BJ (cell line): ENCODE measurements at places on chromosomes 2 and 18. TPM values are rescaled to one million over a fixed set of nuclear protein-coding genes. Genes with fewer than 3 reads are reported as not detected.

The RPRD1A gene
- polyA plus RNA-seq, result 21.9 and 30.6 TPM in 2 replicates

The INO80C gene
- polyA plus RNA-seq, result 8.3 and 9.2 TPM in 2 replicates

- no peak for DNase-seq
Observed at GRCh38 chr2:38856165-38856564, 19.6 kb downstream of the DHX57 start.

DNA sequence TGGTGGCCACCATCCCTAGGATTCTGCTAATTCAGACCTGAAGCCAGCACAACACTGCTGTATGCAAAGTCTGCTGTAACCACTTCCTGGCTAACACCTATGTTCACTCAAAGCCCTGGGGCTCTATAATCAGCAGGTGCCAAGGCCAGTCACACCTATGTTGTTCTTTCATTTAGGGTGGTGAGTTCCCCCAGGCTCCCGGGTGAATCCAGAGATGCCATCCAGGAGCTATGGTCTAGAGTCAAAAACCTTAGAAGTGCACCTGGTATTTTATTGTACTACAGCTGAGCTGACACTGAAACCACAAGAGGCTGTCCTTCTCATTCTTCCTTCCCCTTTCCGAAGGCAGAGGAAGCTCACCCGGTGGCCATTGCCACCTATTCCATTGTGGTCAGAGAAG is 46.2 kb upstream of the CCDC141 start:
- no peak for DNase-seq

GRCh38 chr2:224038049-224038829 is 847 bp downstream of the SERPINE2 start:
- no peak for DNase-seq

- no peak for DNase-seq
Observed at GRCh38 chr2:233059797-233060500, at the start of gene INPP5D. Gene INPP5D (plus strand): TSS chr2:233060342. CDS start chr2:233060479, 137 bp downstream.

GRCh38 chr18:77959248-77959647 is 709.6 kb downstream of the GALR1 start:
- no peak for DNase-seq

DNA sequence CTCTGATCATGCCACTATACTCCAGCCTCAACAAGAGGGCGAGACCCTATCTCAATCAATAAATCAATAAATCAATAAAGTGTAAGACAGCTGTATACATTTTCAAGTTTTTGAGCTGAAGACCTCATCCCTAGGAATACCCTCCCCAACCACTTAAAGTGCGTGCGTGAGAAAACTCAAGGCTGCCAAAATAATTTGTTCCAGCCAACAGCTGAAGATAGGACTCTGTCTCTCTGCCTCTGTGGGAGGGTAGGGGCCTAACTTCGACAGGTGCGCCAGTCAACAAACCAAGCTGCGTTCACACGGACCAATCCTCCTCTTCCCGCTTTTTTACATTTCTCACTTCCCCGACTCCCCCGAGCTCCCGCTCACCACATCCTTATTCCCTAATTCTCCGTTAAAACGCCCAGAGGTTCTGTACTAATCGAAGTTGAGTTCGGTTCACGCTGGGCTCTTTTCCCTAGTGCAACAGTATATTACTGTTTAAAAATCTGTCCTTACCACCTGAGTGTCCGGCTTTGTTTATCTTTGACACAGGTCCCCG is 618 bp downstream of the POLR2D start:
- no peak for DNase-seq
